Epithelial cell of esophagus (primary cell): ENCODE measurements at places on chromosomes 2 and 18.

DNA sequence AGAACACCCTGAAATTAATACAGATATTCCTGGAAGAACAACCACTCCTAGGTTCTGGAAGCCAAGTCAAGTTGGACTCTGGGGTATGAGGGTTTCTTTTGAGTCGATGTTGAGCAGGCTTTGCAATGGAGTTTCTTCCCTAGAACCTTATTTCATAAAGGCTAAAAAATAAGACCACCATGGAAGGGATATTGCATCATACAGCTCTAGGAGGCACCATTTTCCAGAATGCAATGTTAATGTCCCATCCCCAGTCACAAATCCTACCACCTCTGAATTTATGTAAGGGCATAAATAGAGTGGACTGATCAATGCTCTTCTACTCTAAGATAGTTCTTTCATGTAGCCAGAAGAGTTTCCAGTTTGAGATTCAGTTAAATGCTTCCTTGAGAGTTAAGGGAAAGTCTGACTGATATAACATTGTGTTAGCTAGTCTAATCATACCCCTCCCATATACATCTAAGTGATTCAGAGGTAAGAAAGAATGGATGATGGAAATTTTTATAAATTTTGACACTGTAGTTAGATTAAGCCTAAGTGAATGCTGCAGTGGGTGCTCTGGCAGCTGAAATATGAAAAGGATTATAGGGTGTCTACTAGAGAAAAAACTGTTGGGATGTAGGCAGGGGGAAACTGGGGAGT is 22.0 kb downstream of the ARHGAP15 start:
- no peak for DNase-seq

- DNase-seq: peak; percentile 96
Measured at GRCh38 chr2:23411752-23412431, 26.9 kb downstream of the KLHL29 start.

GRCh38 chr2:189506514-189506976 is 65.3 kb downstream of the WDR75 start:
- peak; percentile 53 for DNase-seq

GRCh38 chr18:54532962-54533361 is 58.1 kb upstream of the DYNAP start:
- no peak for DNase-seq

- DNase-seq: no peak
Measured at GRCh38 chr2:689877-690510, 12.8 kb upstream of the TMEM18 start.

- no peak for DNase-seq
Measured at GRCh38 chr2:102226612-102227391, 40.0 kb downstream of the IL1RL2 start.

GRCh38 chr18:9608298-9608697 is 6.1 kb downstream of the PPP4R1 start:
- DNase-seq: no peak

DNA sequence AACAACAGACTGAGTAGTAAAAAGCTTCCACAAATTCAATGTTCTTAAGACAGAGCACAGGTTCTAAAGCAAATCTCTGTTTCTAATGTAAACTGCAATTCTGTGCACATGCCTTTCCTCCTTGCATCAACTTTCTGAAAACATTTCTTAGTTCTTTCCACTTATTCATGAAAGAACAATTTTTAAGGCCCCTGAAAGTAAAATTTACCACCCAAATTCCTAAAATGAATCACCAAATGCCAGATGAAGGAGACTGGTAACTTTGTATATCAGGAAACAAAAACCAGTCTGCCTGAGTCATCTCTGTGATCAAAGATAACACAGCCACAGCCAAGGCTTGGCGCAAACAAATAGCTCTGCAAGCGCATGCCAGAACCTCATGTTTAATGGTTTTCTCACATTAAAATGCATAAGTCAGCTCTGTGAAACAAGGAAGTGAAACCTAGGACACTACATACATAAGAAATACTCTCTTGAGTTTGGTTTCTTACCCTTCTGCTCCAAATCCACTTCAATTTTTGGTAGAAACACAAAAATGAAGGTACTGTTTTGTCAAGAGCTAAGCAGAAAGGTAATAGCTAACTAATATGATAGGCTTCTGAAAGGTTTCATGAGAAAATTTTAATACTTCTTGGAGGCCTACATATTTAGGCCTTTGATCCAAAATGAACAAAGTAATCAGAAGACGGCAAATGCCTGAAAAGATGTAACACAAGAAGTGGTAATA is 169.4 kb downstream of the THADA start:
- DNase-seq: peak; percentile 96

GRCh38 chr2:53896864-53897263 is 37.1 kb upstream of the GPR75 start:
- peak; percentile 91 for DNase-seq

- DNase-seq: no peak
Measured at GRCh38 chr2:45883603-45884000, 232.1 kb downstream of the PRKCE start.

DNA sequence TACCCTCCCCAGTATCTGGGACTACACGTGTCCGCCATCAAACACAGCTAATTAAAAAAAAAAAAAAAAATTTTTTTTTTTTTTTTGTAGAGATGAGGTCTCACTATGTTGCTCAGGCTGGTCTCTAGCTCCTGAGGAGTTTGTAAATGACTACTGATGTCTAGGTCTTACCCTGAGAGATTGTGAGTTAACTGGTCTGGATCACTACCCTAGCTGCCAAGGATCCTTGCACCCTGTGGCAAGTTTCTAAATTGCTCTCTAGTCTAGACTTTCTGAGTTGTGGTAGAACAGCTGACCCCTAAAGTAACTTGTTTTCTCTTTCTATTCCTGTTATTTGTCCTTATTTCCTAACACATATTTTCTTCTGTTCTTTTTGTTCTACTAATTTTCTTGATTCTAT is 44.5 kb downstream of the ABHD3 start:
- DNase-seq: no peak

DNA sequence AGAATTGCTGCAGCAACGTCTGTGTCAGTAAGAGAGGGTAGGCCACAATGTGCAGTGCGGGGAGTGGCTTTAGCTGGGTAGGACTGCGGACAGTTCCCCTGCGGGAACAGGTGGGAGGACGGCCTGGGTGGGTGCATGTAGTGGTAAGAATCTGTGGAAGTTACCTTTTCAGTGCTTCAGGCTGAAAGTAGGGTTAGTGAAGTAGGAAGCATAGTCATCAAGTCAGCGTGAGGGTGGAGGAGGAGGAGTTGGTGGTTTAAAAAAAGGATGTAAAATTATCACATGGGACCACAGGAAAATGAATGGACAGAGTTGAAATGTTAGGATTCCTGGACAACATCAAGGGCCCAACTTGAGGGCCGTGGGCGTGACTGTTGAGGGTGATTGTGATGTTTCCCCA is 13.2 kb downstream of the CEP192 start:
- no peak for DNase-seq

GRCh38 chr2:77104554-77104953 is 417.6 kb downstream of the LRRTM4 start:
- no peak for DNase-seq

DNA sequence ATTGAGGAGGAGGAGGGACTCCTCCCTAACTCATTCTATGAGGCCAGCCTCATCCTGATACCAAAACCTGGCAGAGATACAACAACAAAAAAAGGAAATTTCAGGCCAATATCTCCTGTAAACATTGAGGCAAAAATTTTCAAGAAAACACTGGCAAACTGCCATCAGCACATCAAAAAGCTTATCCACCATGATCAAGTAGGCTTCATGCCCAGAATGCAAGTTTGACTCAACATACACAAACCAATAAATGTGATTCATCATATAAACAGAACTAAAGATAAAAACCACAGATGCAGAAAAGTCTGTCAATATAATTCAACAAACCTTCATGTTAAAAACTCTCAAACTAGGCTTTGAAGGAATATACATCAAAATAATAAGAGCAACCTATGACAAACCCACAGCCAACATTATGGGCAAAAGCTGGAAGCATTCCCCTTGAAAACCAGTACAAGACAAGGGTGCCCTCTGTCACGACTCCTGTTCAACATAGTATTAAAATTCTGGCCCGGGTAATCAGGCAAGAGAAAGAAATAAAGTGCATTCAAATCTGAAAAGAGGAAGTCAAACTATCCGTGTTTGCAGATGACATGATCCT is 1014.3 kb downstream of the CBLN2 start:
- DNase-seq: no peak

DNA sequence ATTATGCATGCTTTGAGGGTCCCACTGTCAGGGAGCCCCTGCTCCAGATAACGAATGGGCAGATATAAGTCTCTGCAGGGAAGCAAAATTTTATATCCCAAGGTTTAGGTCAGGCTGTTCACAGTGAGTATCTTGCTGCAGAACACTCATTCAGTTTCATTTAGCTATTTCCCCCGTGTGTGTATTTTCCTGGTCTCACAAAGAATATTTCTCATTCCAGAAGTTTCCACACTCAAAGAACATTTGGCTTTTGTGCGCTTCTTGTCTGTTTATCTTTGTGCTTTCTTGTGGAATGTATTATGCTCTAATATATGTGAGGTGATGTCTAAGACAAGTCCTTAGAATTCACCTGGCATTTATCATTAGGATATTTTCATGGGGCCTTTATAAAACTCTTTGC is 140.4 kb upstream of the MMADHC start:
- DNase-seq: no peak

- DNase-seq: no peak
Measured at GRCh38 chr2:37928377-37928776, 3.3 kb downstream of the RMDN2 start.
